ENCODE measurements at places on chromosomes 11 and 22.

GRCh38 chr11:111439901-111440300 is 60.8 kb upstream of the POU2AF1 start:
- DNase-seq = no peak

DNA sequence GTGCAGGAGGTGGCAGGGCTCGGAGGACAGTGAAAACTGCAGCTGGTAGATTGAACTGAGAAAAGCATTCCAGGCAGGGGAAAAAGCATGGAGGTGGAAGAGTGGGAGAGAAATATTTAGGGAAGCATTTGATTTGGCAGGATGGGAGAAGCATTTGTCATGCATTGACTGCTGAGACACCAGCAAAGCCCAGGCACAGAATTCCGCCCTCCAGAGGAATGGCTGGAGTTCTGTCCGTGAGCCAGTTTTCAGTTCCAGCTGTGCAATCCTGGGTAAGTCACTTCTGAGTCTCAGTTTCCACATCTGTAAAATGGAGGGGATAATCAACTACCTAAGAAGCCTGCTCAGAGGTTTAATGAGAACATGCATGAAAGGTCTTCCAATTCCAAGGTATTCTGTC is 4.3 kb upstream of the TSKU start:
- DNase-seq = no peak

- DNase-seq = no peak
Observed at GRCh38 chr22:20531404-20532201, 24.2 kb downstream of the MED15 start.

- DNase-seq = no peak
Observed at GRCh38 chr11:44729063-44729462, 2.3 kb downstream of the TSPAN18 start.

DNA sequence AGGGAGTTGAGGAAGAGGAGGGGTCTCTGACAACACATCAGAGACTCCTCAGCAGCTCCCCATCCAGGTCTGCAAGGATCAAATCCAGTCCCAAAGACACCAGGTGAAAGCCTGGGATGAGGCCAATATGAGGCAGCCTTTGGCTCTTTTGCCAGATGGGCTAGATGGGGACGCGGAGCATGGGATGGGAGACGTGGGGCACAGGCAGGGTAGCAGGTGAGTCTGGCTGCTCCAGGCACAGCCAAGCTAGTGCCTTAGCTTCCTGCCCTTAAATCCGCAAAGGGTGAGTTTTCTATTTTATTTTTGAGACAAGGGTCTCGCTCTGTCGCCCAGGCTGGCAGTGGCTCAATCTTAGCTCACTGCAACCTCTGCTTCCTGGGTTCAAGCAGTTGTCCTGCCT is 19.6 kb upstream of the DRICH1 start:
- DNase-seq = no peak

DNA sequence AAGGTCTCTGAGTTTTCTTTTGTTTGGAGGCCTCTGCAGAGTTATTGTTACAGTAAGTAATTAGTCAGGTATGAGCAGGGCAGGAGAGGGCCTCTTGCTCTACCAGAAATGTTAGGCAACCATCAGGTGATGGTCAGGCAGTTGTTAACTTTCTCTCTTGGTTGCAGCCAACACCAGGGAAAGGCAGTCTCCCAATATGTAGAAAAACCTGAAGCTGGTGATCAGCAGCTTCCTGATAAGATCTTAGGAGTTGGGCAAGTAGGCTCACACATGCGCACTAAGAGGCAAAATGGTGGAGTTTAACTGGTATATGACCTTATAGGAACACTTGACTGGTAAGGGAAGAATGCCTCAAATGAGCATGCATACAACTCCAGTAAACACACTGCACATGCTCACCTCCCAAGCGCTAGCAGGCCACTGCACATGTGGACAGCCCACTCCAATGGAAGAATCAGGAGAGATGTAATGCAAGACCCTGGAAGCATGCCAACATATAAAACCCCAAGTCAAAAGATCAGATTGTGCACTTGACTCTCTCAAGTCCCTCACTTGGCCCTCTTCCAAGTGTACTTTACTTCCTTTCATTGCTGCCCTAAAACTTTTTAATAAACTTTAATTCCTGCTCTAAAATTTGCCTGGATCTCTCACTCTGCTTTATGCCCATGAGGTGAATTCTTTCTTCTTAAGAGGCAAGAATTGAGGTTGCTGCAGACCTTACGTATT is 23.7 kb upstream of the SLC35F2 start:
- DNase-seq = no peak

DNA sequence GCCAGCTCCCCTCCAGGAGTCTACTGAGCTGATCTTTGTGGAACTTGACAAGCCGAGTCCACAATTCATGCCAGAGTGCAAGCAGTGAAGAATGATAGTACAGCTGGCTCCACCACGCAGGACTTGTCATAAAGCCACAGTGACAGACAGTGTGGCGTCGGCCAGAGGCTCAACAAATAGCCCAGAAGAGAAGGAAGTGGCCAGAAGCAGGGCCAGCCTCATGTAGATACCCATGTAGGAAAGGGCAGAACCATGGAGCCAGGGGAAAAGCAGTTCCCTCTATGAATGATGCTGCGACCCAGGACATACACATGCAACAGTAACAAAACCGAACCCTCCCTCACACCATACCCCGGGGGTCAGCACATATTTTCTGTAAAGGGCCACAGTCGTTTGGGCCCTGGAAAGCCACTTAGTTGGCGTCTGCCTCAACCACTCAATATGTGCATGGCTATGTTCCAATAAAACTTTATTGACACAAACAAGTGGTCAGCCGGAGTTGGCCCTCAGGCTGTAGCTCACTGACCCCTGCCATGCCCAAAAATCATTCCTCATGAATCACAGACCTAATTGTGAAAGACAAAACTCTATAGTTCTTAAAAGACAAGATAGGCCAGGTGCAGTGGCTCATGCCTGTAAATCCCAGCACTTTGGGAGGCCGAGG is 161.4 kb downstream of the BRD1 start:
- DNase-seq = no peak

DNA sequence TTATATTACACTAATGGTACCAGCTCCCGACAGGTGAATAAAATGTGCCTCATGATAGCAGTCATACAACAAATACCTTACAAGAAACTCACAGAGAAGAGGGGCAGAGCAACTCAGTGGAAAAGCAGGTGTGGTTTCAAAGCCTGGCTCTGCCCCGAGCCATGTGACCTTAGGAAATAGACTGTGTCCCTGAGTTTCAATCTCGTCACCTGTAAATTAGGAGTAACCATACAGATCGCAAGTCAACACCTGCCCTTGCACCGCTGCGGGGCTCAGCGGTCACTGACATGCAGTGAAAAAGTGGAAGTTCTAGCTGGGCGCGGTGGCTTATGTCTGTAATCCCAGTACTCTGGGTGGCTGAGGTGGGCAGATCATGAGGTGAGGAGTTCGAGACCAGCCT is 11.9 kb upstream of the MRTFA start:
- DNase-seq = no peak

DNA sequence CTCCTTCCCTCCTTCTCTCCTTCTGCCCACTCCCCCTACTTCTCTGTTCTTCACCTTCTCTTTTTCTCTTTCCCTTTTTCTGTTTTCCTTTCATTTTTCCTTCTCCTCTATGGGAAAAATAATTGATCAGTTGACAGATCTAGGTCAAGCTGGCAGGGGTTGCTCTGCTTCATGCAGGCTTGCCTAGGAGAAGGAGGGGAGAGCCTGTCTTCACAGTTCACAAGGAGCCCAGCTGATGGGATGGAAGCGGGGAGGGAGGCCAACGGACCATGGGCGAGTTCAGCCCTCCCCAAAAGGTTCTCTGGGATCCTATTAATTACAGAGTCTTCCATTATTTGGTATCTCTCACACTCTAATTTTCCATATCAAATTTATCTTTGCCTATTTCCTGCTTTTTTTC is 5.5 kb downstream of the NTM start:
- no peak for DNase-seq

DNA sequence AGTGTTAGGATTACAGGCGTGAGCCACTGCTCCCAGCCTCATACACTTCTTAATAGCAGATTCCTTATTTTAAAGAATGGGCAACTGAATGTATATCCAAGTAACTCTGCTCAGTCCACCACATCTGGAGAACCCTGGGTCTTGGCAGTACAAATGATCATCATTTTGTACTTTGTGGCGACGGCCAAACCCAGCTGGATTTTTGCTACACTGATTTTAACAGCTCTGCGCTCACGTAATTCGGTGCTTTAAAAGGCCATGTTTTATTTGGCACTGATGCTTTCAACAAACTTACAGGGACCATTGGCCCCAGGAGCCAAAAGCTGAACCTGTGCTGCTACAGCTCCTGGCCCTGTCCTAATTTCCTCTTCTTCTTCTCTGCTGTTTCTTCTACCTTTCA is 60.8 kb upstream of the PDE3B start:
- no peak for DNase-seq

- no peak for DNase-seq
Observed at GRCh38 chr11:58796333-58796732, 48.2 kb downstream of the GLYATL2 start.

- no peak for DNase-seq
Observed at GRCh38 chr22:35473971-35474370, 66.7 kb upstream of the RASD2 start.

- no peak for DNase-seq
Observed at GRCh38 chr22:36253523-36254490, 874 bp downstream of the APOL1 start.

All from T-helper 2 cell (primary cell).